ENCODE measurements at places on chromosomes 5 and 9. TPM values are rescaled to one million over a fixed set of nuclear protein-coding genes. Genes with fewer than 3 reads are reported as not detected.

DNA sequence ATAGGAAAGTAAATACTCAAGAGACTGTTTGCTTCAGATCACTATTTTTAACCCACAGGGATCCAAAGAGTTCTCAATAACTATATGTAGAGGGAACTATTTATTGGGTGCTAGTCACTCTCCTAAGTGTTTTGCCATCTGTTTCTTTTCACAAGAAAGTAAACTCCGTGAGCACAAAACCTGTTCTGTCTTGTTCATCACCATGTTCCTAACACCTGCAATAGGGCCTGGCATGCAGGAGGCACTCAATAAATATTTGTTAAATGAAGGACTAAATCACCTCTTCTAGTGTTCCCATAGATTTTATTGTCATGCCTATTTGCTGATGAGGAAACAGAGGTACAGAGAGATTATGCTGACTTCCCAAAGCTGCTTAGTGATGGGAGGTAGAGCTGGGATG, 118.2 kb downstream of the VCAN start:
- DNase-seq, result no peak

DNA sequence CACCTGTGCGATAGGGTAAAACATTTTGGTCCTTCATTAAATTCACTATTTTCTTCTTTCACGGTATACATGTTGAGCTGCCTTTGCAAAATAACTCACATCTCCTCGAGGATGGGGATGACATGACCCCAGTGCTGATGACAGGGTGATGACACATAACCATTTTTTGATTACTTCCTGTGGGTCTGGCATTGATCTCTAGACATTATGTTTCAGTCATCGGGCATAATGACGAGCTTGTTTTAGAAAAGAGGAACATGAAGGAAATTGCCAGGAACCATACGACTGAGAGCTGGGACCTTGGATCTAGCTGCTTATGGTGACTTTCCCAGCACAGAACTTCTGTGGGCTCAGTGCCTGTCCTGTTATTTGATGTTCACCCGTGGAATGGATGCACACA, 25.2 kb downstream of the COL5A1 start:
- DNase-seq, result no peak

DNA sequence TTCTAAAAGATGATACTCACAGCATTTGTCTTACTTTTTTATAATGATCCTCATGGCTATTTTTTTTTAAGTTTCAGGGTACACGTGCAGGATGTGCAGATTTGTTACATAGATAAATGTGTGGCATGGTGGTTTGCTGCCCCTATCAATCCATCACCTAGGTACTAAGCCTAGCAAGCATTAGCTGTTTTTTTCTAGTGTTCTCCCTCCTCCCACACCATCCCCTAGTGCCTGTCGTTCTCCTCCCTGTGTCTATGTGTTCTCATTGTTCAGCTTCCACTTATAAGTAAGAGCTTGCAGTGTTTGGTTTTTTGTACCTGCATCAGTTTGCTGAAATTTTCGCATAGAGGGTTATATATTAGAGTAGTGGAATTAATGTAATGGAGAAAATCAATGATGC, 189.1 kb upstream of the CDH12 start:
- no peak for DNase-seq

The PRDM9 gene
- not detected for total RNA-seq

- no peak for DNase-seq
These were observed 950 bp upstream of the FNBP1 start for GRCh38 chr9:130043654-130044623.

The ADRB2 gene
- total RNA-seq, result 26.4 TPM

DNA sequence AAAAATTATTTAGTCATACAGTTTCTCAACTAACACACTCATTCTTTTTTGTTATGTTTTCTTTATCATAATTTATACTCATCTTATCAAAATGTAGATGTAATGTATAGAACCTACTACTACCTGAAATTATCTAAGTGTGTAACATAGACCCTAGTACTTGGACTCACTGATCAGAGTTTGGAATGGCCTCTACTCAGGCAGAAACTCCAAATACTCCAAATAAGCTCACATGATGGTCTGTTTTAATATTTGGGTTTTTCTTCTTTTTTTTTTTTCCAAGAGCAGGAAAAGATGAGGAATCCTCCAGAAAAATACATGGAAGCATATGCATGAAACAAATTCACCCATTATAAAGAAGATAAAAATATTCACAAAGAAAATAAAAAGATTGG, 126.3 kb downstream of the PDE4D start:
- DNase-seq, result no peak
